ENCODE measurements at places on chromosomes 1 and 21.

DNA sequence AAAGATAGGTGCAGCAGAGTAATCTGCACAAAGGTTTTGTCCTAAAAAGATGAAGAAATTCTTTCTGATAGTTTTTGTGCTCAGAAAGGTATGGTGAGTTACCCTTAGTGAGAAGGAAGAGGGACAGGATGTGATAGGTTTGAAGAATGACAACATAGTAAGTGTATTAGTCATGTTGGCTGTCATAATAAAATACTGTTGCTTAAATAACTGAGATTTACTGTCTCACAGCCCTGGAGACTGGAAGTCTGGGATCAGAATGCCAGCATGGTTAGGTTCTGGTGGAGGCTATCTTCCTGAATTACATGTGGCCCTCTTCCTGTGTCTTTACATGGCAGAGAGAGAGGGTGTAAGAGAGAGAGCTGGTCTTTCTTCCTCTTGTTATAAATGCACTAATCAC is 965.2 kb downstream of the TTLL7 start:
- DNase-seq: no peak

GRCh38 chr1:64348270-64348960 is 121.5 kb upstream of the CACHD1 start:
- DNase-seq: no peak

DNA sequence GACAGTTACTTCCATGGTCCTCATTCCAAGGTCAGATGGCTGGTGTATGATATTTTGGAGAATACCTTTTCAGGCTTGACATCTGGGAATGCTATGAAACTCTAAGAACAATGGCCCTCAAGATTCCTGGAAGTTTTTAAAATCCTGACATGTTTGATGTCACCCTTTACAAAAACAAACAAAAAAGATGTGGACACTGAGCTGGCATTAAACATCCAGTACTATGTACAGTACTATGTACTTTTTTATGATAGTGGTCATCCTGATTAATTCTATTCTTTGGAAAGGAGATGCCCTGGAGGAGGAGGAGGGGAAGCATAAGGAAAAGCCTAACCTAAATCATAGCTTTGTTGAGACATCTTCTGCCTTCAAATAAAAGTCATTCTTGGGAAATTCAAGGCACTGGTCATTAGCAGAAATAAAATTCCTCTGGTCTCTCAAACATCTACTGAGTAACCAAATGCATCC is 235.4 kb downstream of the HMCN1 start:
- no peak for DNase-seq

DNA sequence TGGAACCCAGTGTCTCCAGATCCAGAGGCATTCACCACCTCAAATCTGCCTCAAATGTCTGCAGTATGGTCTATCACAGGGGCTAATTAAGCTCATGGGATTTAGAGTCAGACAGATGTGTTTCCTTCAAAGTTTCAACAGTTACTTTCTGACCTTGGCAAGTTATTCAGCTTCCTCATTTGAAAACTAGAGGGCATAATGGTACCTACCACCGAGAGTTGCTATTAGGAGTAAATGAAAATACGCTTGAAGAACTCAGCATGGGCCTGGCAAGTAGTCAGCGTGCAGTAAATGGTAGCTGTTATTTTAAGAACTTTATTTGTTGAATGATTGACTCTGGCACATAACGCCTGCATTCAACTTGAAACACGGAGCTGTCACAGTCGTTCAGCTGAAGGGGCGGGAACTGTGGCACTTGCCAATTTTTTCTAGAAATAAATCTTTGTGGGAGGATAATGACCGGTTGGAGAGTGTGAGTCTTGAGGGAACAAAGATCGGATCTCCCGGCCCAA is 1.2 kb upstream of the CAP1 start:
- no peak for DNase-seq

DNA sequence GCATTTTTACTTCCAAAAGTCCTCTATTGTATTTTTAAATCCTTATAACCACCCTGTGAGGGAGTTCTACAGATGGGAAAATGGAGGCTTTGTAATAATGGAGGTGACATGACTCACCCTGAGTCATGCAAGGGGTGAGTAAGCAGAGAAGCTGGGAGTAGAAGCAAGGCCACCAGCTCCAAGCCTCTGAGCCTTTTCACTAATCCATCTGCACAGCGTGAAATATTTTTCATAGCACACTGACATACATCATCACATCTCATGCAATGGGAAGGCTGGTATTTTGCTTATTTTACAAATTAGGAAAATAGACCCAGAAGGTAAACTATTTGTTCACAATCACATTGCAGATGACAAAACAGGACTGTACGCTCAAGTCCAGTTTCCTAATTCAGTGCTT is 96.9 kb downstream of the KCNH1 start:
- DNase-seq: no peak

DNA sequence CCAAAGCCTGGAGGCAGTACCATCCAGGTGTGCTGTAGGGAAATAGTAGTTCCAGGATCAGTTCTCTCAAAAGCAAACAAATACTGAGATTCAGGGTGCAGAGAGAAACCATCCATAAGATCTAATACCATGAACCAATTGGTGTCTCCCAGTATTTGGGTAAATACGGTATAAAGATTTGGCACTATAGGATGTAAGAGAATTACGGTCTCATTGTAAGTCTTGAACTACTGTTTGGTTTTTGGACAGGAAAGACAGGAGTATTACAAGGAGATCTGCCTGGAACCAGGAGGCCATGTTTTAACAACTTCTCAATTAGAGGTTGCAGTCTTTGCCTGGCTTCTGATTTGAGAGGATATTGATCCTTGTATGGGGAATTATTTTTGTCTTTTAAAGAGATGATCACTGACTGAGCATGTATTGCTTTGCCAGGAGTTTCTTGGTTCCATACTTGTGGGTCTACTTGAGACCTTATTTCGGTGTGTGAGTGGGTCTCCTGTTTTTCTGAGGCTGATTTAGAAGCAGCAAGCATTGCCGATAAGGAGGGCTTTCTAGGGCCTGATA is 10.2 kb downstream of the AADACL4 start:
- DNase-seq: no peak

DNA sequence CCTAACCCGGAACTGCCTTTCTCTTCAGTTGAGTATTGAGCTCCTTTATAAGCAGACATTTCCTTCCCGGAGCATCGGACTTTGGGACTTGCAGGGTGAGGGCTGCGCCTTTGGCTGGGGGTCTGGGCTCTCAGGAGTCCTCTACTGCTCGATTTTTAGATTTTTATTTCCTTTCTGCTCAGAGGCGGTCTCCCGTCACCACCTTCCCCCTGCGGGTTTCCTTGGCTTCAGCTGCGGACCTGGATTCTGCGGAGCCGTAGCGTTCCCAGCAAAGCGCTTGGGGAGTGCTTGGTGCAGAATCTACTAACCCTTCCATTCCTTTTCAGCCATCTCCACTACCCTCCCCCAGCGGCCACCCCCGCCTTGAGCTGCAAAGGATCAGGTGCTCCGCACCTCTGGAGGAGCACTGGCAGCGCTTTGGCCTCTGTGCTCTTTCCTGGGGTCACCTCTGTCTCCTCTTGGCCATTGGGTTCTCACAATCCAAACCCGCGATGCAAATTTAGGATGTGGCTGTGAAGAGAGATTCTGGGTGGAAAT is 3.7 kb downstream of the OLIG2 start:
- DNase-seq: no peak

DNA sequence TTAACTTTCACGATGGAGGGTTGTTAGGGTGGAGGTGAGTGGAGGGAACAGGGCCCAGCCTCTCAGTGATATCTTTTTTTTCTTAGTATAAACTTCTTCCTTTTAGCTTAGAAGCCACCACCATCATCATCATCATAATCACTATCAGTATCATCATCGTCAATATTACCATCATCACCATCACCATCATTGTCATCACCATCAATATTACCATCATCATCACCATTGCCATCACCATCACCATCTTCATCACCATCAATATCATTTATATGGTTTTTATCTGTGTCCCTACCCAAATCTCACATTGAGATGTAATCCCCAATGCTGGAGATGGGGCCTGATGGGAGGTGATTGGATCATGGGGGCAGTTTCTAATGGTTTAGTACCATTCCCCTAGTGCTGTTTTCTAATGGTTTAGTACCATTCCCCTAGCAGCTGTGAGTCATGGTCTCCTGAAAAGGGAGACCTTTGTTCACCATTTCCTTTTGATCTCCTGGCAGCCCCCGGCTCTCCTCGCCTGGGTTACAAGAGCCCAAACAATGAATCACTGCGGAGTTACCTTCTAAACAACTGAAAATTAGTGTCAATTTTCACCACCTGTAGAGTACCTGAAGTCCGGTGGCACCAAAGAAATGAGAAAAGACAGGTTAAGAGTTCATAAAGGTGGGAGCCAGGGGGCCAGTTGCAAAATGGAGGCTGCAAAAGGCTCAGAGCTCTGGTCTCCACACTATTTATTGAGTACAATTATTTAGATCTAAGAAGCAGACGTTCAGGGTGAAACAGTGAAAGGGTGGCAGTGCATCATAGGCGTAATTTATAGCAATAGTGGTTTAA is 3.1 kb upstream of the PLA2G2E start:
- no peak for DNase-seq
